ENCODE measurements at places on chromosomes 7 and 10.

- no peak for DNase-seq
Measured at GRCh38 chr10:46229144-46229563, 57.6 kb upstream of the ANTXRL start.

DNA sequence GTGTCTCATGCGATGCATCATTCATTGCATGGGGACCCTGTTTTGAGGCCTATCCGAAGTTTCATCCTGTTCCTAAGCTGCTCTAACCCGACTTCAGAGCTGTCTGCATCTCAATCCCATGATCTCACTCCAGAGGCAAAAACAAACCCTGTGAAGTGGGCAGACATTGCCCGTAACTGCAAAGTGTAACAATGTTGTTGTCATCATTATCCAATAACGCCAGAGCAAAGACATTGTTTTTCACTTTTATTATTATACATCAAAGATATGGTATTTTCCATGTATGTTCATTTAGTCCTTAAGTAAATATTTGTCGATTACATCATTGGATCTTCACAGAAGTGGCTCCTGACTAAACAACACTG lies 246.7 kb downstream of the KLF6 start:
- no peak for DNase-seq

DNA sequence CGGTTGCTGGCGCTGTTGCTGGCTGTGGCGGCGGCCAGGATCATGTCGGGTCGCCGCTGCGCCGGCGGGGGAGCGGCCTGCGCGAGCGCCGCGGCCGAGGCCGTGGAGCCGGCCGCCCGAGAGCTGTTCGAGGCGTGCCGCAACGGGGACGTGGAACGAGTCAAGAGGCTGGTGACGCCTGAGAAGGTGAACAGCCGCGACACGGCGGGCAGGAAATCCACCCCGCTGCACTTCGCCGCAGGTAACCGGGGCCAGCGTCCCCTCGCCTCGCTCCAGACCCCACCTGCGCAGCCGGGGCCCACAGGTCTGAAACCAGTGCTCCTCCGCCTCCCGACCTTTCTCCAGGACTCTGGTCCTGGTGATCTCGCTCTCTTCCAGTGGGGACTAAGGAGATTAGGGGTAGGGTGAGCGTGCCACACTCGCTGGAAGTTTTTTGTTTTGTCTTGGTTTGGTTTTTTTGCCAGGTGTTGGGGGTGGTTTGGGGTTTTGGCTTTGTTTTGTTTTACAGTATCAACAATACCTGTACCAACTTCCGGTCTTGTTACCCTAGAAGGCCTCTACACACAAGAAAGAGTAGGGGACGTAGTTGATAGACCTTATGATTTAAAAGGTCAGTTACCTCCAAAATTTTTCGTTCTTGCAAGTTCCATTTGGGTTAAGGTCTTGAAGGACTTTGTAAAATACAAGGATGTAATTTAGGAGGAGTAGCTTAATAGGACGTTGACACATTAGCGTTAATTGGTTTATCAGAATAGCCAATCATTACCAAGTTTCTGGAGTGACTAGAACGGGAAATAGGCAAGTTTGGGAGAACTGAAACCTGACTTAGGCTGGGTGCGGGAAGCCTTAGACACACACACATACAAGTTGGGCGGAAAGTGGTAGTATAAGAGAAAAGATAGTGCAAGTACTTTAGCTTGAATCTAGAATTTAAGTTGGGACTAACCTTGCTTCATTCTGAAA lies 704 bp downstream of the TNKS2 start:
- DNase-seq: peak; percentile 38

DNA sequence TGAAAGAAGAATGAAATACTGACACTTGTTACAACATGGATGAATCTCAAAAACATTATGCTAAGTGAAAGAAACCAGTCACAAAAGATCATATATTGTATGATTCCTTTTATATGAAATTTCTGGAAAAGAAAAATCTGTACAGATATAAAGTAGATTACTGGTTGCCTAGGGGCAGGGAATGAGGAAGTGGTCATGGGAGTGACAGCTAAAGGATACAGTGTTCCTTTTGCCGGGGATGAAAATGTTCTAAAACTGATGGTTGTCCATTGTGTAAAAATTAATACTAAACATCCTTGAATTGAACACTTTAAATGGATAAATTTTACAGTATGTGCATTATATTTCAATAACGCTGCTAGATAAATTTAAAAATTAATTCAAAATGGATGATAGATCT lies 25.1 kb downstream of the ALOX5 start:
- no peak for DNase-seq

DNA sequence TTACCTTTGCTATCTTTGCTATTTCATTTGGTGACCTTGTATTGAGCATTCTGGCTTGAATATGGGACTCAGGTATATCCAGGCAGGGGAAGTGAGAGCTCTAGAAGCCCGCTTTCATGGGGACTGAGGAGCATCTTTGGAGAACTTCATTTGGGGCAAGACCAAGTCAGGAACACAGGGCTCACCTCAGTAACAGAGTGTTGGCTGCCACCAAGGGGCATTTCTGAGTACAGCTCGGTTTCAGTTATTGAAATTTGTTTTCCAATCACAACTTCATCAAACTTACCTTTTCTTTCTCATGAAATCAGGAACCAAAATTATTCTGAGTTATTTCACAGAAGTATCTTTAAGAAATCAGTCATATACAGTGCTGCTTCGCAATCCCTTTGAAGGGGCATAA lies 337.2 kb downstream of the C7orf25 start:
- DNase-seq: no peak

DNA sequence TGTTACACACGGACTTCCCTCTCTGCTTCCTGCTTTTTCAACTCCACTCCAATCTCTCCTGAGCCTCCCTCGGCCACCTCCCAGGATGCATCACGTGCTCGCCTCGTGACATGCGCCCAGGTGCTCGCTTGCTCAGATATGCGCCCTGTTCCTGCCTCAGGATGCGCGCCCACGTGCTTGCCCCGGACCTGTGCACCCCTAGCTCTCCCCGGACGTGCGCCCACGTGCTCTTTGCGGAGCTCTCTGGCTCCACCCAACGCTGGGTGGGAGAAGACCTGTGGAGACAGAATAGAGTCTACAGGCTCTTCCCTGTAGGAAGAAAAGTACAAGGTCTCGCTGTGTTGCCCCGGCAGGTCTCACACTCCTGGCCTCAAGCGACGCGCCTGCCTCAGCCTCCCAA lies 23.1 kb downstream of the PARD3 start:
- no peak for DNase-seq

- no peak for DNase-seq
Measured at GRCh38 chr7:40647719-40648118, 512.9 kb downstream of the SUGCT start.

DNA sequence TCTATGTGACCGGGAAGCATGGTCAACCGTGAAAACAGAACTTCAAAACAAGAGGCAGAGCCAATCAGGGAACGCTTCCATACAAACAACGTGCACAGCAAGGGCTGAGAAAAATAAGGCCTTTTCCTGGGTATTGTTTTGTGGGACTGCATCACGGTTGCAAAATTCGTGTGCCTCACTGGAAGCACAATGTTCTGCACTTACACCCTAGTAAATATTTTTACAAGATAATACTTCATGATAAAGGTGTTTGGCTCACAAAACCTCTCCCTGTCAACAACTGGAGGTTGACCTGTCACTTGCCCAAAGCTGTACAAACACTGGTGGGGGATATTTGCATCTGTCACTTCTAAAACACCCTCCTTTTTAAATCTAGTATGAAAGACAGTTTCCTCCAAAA lies 37.0 kb downstream of the KLF6 start:
- DNase-seq: no peak

DNA sequence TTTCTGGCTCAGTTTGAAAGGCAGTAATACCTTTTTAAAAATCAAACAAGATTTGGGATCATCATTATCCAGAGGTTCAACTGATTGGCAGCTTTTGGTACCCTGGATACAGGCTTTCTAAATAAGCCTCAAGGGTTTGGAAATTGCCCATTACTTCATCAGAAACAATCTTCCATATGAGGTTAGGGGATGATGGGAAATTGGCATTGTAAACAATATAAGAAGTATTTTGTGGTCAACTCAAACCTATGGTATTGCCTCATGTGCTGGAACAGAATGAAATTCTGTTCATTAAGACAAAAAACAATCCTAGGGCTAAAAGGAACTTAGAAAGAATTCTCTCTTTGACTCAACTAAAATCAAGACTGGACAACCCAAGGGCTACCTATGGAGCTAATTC lies 92.6 kb upstream of the HECTD2 start:
- no peak for DNase-seq

GRCh38 chr10:96618653-96619052 lies 31.8 kb upstream of the TM9SF3 start:
- DNase-seq: no peak
